Psoas muscle (tissue), 8 donors: ENCODE measurements at places on chromosomes 2 and 18. TPM values are rescaled to one million over a fixed set of nuclear protein-coding genes. Genes with fewer than 3 reads are reported as not detected.

DNA sequence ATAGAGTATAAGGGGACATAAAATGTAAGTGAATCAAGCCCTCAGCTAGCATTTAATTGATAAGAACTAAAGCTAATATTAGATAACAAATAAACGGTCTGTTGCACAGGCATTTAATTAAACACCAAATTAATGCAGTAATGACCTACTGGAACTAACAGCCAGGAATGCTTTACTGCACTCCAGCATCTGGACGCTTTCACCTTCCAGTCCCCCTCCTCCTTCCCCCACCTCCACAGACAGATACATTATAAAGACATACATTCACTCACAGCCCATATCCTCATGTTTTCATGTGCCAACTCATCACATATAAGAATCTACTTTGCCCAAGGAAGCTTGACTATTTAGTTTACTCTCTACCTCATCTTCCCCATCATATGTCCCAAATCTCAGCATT, 337.4 kb upstream of the PIK3C3 start:
- no peaks in the 10 kb centered on the region for H3K27me3 ChIP-seq
- H3K27ac ChIP-seq: no peak overlapping the region
- H3K4me3 ChIP-seq: no peak overlapping the region
- H3K36me3 ChIP-seq: no peaks in the 10 kb centered on the region

DNA sequence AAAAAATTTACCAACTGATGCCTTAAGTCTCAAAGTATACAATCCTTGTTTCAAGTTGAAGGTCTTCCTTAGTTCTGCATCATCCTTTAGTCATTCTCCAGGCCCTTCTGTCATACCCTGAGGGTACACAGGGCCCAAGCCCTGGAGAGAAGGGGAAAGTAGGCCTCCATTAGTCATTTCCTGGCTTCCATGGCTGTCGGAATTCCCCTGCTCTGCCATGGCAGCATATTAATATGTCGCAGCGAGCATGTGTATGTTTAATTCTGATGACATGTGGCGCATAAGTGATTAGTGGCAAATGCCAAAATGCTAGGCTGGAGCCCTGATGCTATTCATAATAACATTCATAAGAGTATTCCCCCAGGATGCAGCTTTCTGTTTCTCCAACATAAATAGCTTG, 22.1 kb downstream of the GPR39 start:
- DNase-seq: no peak
- no peaks in the 10 kb centered on the region for H3K36me3 ChIP-seq
- peaks cover 2% of the 10 kb centered on the region for H3K27me3 ChIP-seq

The PPM1B gene
- 112 TPM for total RNA-seq

The RGPD3 gene
- 0.06 TPM for total RNA-seq
